ENCODE measurements at places on chromosomes 2 and 18. TPM values are rescaled to one million over a fixed set of nuclear protein-coding genes. Genes with fewer than 3 reads are reported as not detected.

The FN1 gene
- 592 TPM for total RNA-seq

The GREB1L gene
- total RNA-seq: 14.9 TPM

The DNAJC5G gene
- total RNA-seq: not detected

The DNER gene
- 83.2 TPM for total RNA-seq

The BCL11A gene
- 29.0 TPM for total RNA-seq

The PDE1A gene
- total RNA-seq: 12.4 TPM

The ASB18 gene
- not detected for total RNA-seq

The CREG2 gene
- 2.8 TPM for total RNA-seq

The RAD51AP2 gene
- 0.27 TPM for total RNA-seq

The RAB6C gene
- 0.44 TPM for total RNA-seq

The DNAH7 gene
- 6.1 TPM for total RNA-seq

The SLC9A4 gene
- 0.55 TPM for total RNA-seq

The SPATS2L gene
- 76.5 TPM for total RNA-seq

The CPLX4 gene
- 46.1 TPM for total RNA-seq

The ARHGAP15 gene
- total RNA-seq: 20.8 TPM

The KCNK3 gene
- 40.4 TPM for total RNA-seq

The UGT1A3 gene
- not detected for total RNA-seq

The SKA1 gene
- total RNA-seq: 2.5 TPM

The LINC00305 gene
- not detected for total RNA-seq

The ALPI gene
- total RNA-seq: not detected

The AGAP1 gene
- 117 TPM for total RNA-seq

The FKBP1B gene
- 20.2 TPM for total RNA-seq

The RGPD3 gene
- 1.3 TPM for total RNA-seq

The LIMS4 gene
- total RNA-seq: not detected

The DSG4 gene
- not detected for total RNA-seq

The HOXD8 gene
- total RNA-seq: 2.1 TPM

The VAMP8 gene
- 8.5 TPM for total RNA-seq

The BIN1 gene
- 132 TPM for total RNA-seq

The GALNT3 gene
- 6.8 TPM for total RNA-seq

The TCF7L1 gene
- total RNA-seq: 7.4 TPM

The CD207 gene
- 5.3 TPM for total RNA-seq

The CHMP3 gene
- total RNA-seq: 61.4 TPM

The SLC38A11 gene
- total RNA-seq: 52.7 TPM

The ZSWIM2 gene
- total RNA-seq: not detected

The POU3F3 gene
- total RNA-seq: 4.2 TPM

The NCKAP5 gene
- total RNA-seq: 58.8 TPM

The DGUOK gene
- 39.1 TPM for total RNA-seq

The CAPN14 gene
- total RNA-seq: 0.60 TPM

The RNU2-63P gene
- not detected for total RNA-seq

The SCN1A gene
- total RNA-seq: 10.5 TPM

The TM4SF20 gene
- total RNA-seq: not detected

The POLE4 gene
- total RNA-seq: 14.5 TPM

The KCNIP3 gene
- total RNA-seq: 11.3 TPM

The LOXHD1 gene
- 0.77 TPM for total RNA-seq

The KIF3C gene
- total RNA-seq: 30.7 TPM

The MROH2A gene
- not detected for total RNA-seq

The SLC9A2 gene
- total RNA-seq: 0.49 TPM

All from camera-type eye (tissue), 1 donor.